ENCODE measurements at places on chromosomes 2 and 18.

GRCh38 chr2:162749994-162750393 lies 88.6 kb downstream of the KCNH7 start:
- DNase-seq, result no peak

DNA sequence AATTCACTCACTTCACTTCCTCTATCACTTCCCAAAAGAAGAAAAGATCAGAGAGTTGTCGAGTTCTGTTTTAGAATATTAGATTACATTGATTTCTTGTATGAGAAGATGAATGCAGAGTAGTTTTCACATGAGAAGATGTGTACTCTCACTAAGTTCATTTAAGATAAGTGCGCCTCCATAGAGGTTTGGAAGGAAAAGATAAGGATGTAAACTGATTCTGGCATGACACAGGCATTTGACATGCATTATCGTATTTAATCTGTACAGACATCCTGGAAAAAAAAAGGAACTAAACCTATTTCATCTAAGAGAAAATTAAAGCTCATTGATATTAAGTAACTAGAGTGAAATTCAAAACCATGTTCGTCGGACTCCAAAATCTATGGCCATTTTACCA lies 152.2 kb upstream of the CRIM1 start:
- no peak for DNase-seq

GRCh38 chr2:1049691-1050090 lies 99.0 kb downstream of the SNTG2 start:
- no peak for DNase-seq

DNA sequence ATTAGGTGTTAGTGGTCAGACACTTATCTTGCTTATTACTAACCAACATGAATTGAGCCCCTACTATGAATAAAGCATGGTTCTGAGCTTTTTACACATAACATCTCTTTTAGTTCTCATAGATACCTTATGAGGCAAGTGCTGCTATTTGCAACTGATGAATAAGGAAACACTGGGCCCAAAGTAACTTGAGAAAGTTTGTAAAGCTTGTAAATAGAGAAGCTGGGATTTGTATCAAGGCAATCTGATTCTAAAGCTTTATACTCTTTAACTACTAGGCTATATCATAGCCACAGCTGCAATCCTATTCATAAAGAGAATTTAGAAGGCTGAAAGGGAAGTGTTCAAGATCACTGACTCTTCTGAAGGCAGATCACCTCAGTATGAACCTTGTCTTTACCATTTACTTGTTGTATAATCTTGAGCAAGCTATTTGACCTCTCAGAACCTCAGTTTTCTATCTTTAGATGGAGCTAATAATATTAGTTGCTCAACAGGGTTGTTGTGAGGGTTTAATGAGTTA lies 60.4 kb downstream of the ABCB11 start:
- no peak for DNase-seq

GRCh38 chr2:152730591-152731333 lies 12.3 kb downstream of the ARL6IP6 start:
- DNase-seq, result no peak

GRCh38 chr2:15758848-15759247 lies 167.2 kb downstream of the DDX1 start:
- peak; percentile 17 for DNase-seq

GRCh38 chr2:28277466-28277865 lies 115.2 kb upstream of the FOSL2 start:
- DNase-seq, result no peak

GRCh38 chr2:40038646-40039045 lies 259.6 kb upstream of the THUMPD2 start:
- no peak for DNase-seq

GRCh38 chr2:172113617-172114016 lies 10.9 kb upstream of the DLX2 start:
- no peak for DNase-seq

GRCh38 chr2:200471928-200472645 lies 37.8 kb downstream of the KCTD18 start:
- no peak for DNase-seq

- DNase-seq, result no peak
Measured at GRCh38 chr18:58851856-58852255, 12.8 kb upstream of the ZNF532 start.

- DNase-seq, result no peak
Measured at GRCh38 chr2:122191331-122191730, 435.9 kb downstream of the TSN start.

- no peak for DNase-seq
Measured at GRCh38 chr18:22169889-22170420, 566 bp downstream of the GATA6 start.

DNA sequence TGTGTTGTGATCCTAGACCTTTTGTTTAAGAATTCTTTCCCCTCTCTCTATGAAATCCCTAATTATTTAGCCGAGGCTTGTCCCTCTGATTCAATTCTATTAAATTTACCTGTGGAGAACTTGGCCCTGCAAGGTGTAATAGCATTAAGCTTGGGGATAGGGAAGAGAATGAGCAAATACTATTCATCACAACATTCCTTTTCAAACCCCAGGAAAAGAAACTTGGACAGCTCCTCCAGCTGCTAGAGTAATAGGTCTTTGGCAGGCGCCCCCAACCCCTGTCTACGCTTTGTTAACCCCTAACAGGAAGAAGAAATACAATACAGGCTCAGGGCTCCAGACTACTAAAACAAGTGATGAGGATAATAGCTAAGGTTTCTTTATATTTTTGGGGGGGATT lies 957.0 kb downstream of the CPS1 start:
- DNase-seq, result no peak

- peak; percentile 40 for DNase-seq
Measured at GRCh38 chr18:76443519-76444445, 51.3 kb downstream of the ZNF516 start.

DNA sequence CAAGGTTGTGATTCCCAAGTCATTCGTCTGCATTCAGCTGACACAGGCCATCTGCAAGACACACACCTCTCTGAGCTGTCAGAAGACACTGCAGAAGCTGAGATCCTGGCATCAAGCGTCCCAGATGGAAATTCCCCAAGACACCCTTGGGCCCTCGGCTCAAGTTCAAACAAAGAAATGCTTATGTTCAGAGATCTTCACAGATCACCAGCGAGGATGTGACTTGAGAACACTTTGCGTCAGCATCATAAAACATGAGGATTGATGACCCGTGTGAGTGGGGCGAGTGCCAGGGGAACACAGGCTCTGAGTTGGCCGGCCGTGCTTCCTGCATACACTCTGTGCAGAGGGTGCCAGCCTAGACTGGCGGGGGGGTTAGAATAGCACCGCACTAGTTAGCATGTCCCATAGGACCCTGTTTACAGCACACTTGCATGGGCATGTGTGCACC lies 36.8 kb downstream of the KCNIP3 start:
- no peak for DNase-seq

DNA sequence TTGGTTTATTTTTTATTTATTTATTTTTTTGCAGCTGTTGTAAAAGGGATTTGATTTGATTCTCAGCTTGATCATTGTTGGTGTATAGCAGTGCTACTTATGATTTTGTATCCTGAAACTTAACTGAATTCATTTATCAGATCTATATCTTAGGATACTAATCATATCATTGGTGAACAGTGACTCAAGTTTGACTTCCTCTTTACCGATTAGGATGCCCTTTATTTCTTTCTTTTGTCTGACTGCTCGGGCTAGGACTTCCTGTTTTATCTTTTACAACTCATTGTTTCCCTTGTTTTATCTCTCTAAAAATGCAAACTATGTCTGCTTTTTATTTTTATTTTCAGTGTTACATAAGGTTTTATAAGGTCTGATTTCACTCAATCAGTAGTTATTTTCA lies 23.6 kb downstream of the SP100 start:
- DNase-seq, result no peak

DNA sequence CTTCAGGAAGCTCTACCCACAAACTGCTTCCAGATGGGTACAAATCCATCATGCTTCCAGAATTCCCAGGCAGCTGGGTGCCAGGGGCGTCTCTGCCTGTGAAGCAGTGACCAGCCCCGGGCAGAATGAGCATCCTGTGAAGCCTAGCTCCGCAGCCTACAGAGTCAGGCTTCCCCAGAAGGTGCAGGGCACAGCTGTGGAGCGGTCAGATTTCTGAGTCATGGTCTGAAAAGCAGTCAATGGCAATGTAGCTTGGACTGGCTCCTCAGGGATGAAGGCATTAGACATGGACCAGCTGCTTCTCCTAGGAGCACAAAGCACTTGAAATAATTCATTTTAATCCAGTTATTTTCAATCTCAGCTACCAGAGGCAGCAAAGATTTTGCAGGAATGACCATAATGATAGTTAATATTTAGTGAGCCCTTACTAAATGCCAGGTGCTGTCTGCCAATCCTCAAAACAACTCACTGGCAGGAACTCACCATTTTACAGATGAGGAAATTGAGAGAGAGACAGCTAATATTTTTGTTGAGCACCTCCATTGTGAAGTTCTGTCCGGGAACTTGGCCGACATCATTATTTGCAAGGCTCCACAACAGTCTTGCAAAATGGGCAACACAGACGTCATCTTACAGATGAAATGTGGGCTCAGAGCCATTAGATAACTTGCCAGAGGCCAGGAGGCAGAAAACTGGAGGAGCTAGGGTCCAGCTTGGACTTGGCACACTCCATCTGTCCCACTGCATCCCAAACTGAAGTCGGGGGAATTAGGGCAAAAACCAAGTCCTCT lies 31.7 kb downstream of the ACMSD start:
- DNase-seq, result no peak

- DNase-seq, result no peak
Measured at GRCh38 chr2:50042771-50043170, 888.5 kb upstream of the FSHR start.

- no peak for DNase-seq
Measured at GRCh38 chr2:149075853-149076252, 37.4 kb downstream of the LYPD6B start.

- no peak for DNase-seq
Measured at GRCh38 chr18:51211552-51211951, 14.1 kb upstream of the MEX3C start.

- no peak for DNase-seq
Measured at GRCh38 chr2:143640826-143641225, 511.6 kb downstream of the ARHGAP15 start.

DNA sequence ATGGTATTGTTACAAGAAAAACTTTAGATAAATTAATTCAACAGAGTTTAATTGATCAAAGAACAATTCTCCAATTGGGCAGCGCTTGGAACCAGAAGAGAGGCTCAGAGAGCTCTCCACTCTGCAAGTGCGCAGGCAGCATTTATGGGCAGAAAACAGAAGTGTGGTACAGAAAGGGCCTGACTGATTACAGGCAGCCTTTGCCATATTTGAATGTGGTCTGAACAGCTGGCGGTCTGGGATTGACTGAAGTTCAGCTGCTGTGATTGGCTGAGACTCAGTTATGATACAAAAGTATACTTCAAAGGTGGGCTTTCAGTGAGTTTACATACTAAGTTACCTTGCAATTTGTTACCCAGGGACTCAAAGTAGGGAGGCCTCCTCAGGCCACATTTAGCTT lies 301.3 kb upstream of the ID2 start:
- DNase-seq, result no peak

DNA sequence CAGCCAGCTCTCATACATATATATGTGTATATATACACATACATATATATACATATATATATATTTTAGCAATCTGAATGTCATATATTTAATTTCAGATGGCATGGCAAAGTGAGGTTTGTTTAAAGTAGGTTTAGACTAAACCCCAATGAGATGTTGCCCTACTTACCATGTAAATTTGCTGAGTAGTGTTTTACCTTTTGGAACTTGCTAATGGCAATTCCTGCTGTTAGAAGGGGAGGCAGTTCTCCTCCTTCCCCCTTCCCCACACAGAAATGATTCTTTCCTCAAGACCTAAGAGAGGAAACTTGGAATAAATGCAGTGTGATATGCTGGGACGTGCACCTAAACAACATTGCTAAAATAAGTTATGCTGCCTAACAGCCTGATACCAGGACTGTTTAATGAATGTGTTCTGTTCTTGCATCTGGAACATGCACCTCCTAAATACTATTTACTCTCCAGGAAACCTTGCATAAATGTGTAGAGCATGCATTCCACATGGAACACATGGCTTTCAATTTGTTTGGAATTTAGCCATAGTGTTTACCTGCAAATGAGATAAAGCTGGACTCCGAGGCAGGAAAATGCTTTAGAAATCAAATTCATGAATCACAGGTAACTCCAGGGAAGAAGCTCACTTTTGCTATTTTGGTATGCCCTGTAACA lies 252.9 kb upstream of the SIX3 start:
- DNase-seq, result no peak

DNA sequence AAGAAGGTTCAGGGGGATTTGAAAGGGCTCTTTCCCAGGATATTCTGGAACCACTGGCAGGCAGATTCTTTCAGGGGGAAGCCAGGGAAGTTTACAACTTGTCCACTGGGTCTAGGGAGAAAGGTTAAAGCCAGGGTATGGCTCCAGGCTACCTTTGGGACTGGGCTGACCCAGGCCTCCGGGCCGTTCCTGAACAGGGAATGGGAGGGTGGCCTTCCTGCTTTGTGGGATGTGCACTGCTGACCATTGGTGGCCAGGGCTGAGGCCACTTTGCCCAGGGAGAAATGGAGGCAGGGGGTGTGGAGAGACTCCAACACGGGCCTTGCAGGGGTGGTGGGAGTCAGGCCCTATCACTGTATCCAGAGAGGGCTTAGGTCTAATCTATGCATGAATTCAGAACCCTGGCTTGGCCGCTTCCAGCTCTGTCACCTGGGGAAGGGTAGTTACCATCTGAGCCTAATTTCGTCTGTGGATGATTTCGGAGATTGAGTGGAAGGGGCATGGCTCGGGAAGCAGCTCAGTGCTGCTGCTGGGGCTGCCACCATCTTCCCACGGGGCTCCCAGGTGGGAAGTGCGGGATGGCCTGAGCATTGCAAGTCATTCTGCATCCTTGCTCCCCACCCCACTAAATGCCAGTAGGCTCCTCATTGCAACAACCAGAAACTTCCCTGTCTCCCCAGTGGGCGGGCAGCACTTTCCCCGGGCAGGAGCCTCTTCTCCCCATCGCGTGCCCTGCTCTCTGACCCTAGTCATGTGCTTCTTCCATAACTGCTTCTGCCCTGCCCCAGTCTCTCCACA lies 57.1 kb upstream of the OTOF start:
- no peak for DNase-seq

DNA sequence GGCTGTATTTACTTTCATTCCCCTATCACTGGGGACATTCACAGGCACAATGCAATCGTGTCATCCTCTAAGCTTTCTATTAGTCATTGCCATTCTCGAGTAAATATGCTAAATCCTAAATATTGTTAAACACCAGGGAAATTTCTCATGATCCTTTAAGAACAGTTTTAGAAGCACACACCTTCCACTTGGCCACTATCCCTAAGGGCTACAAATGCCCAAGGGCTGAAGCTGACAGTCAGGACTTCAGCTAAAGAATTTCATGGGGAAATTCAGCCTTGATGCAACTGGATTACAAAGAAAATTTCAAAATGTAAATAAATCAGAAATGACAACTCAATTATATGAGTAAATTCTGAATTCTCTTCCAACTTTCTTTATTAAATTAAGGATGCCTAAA lies 163.1 kb upstream of the PID1 start:
- DNase-seq, result no peak

DNA sequence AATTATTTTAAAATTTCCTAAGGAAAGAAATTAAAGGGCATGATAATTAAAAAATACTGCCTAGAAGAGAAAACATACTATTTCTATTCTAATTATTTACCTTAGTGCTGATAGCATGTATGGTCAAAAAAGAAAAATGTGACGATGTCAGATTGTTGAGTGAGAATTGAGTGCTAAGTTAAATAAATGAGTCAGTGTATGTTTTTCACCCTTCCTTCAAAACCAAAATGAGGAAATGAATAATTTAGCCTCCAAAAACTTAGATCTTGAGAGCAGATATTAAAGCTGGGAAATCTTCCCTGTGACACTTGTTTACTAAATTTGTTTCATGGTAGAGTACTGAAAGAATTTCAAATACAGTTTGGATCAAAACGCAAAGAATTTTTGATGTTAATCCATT lies 58.6 kb upstream of the NYAP2 start:
- no peak for DNase-seq

Data from coronary artery (tissue), 2 donors.